Glutamatergic neuron (in vitro differentiated cells): ENCODE measurements at places on chromosomes 2 and 18. TPM values are rescaled to one million over a fixed set of nuclear protein-coding genes. Genes with fewer than 3 reads are reported as not detected.
A peak's percentile ranks its signal among the peaks of the same experiment; 100 is the strongest.

- H3K36me3 ChIP-seq, result no peaks in the 10 kb centered on the region
- no peaks in the 10 kb centered on the region for H3K27me3 ChIP-seq
- DNase-seq, result no peak
- H3K27ac ChIP-seq, result no peak overlapping the region
Measured at GRCh38 chr2:190744041-190744440, 95.2 kb downstream of the NAB1 start.

DNA sequence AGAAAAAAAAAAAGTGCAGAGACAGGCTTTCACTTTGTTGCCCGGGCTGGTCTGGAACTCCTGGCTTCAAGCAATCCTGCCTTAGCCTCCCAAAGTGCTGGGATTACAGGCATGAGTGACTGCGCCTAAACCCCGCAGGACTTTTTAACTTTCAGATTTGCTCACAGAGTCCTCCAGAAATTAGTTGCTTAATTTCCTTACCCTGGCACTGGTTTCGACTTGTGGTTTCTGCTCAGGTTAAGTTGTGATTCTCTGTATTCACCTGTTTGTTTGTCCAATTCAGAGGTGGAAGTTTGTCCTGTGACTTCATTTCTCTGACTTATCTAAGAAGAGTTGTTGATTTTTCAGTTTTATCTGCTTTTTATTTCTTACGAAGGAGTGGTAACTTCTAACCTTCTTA is 238.1 kb downstream of the TMEM182 start:
- no peak overlapping the region for H3K4me3 ChIP-seq
- no peaks in the 10 kb centered on the region for H3K4me1 ChIP-seq
- H3K27ac ChIP-seq, result no peak overlapping the region
- H3K36me3 ChIP-seq, result no peaks in the 10 kb centered on the region
- no peak for DNase-seq

PPM1B gene
- total RNA-seq, result 49.2 TPM

MPP4 gene
- total RNA-seq, result 0.25 TPM

GMPPA gene
- total RNA-seq, result 23.2 TPM

RBKS gene
- 1.2 TPM for total RNA-seq

NAT8 gene
- not detected for total RNA-seq

DNA sequence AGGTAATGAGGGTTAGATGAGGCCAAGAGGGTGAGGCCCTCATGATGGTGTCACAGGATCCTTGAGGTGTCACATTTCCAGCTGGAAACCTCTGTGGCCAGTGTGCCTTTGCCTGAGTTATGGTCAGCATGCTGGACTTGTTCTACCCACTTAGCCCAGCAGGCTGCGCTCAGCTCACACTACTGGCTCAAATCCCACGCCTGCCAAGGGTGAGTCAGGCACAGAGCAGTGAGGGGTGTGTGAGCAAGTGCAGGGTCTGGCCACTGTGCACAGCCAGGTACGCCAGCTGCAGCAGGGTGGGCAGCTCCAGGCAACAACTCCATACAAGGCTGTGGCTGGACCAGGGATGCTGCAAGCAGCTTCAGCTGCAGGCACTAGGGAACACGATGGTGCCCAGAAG is 616.6 kb upstream of the FSHR start:
- DNase-seq, result peak; percentile 76
- no peak overlapping the region for H3K27ac ChIP-seq
- no peaks in the 10 kb centered on the region for H3K36me3 ChIP-seq

DNA sequence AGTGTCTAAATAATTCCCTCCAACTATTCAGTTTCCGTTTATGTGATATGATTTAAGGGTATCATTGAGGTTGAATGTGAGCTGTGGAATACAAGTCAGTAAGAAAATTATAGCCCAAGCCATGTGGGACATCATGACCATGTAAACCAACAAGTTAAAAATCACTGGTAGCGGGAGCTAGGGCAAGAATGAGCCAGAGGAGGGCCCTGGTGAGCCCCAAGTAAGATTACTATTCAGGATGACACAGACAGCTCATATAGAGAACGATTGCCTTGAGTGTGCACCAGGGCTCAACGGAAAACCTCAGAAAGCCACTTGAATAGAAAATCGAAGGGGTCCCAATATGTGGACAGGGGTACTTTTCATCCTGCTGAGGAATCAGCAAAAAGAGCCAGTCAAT is 87.8 kb upstream of the RBMS1 start:
- DNase-seq, result no peak
- H3K36me3 ChIP-seq, result no peaks in the 10 kb centered on the region
- peaks cover 4% of the 10 kb centered on the region for H3K27me3 ChIP-seq
- no peaks in the 10 kb centered on the region for H3K4me1 ChIP-seq

- H3K4me1 ChIP-seq, result no peaks in the 10 kb centered on the region
- H3K27ac ChIP-seq, result no peak overlapping the region
- no peak overlapping the region for H3K4me3 ChIP-seq
- no peak for DNase-seq
- no peaks in the 10 kb centered on the region for H3K27me3 ChIP-seq
- no peaks in the 10 kb centered on the region for H3K36me3 ChIP-seq
Measured at GRCh38 chr2:172790404-172790803, 54.8 kb downstream of the RAPGEF4 start.

- peaks cover 6% of the 10 kb centered on the region for H3K36me3 ChIP-seq
- no peak overlapping the region for H3K27ac ChIP-seq
- no peak for DNase-seq
- H3K4me1 ChIP-seq, result no peaks in the 10 kb centered on the region
- H3K4me3 ChIP-seq, result no peak overlapping the region
- H3K27me3 ChIP-seq, result peaks cover 2% of the 10 kb centered on the region
Measured at GRCh38 chr2:217301142-217301925, 441.5 kb upstream of the TNP1 start.

KCNIP3 gene
- 7.3 TPM for total RNA-seq

DNA sequence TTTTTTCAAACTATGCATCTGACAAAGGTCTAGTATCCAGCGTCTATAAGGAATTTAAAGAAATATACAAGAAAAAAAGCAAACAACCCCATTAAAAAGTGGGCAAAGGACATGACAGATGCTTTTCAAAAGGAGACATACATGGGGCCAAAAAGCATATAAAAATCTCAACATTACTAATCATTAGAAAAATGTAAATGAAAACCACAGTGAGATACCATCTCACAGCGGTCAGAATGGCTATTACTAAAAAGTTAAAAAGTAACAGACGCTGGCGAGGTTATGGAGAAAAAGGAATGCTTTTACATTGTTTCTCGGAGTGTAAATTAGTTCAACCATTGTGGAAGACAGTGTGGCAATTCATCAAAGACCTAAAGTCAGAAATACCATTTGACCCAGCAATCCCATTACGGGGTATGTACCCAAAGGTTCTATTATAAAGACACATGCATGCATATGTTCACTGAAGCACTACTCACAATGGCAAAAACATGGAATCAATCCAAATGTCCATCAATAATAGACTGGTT is 643.1 kb upstream of the LRRTM1 start:
- no peaks in the 10 kb centered on the region for H3K4me1 ChIP-seq
- no peaks in the 10 kb centered on the region for H3K27me3 ChIP-seq
- DNase-seq, result no peak
- no peak overlapping the region for H3K27ac ChIP-seq
- H3K4me3 ChIP-seq, result no peak overlapping the region

DNA sequence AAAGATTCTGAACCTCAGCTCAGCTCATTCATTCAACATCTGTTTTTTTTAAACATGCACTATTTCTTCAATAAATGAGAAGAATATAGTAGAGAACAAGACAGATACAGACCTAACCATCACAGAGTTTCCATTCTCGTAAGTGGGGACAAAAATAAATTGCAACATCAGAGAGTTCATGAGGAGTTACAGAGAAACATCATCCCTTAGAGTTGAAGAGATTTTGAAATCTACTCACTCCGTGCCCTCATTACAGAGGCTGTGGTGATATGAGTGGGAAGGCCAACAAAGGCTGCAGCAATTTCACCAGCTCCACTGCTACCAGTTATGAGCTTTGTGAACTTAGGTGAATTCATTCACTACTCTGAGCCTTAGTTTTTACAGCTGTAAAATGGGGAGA is 399.3 kb downstream of the BCL11A start:
- no peaks in the 10 kb centered on the region for H3K36me3 ChIP-seq
- no peak for DNase-seq
- H3K27ac ChIP-seq, result no peak overlapping the region

- H3K4me3 ChIP-seq, result no peak overlapping the region
- no peaks in the 10 kb centered on the region for H3K36me3 ChIP-seq
- H3K4me1 ChIP-seq, result peaks cover 4% of the 10 kb centered on the region
- DNase-seq, result no peak
- H3K27me3 ChIP-seq, result peaks cover 6% of the 10 kb centered on the region
Measured at GRCh38 chr18:48085781-48086487, 155.5 kb upstream of the SMAD2 start.

CYP26B1 gene
- 9.7 TPM for total RNA-seq

GRCh38 chr18:35571138-35571537 is 10.4 kb upstream of the GALNT1 start:
- H3K27me3 ChIP-seq, result no peaks in the 10 kb centered on the region
- no peaks in the 10 kb centered on the region for H3K4me1 ChIP-seq
- DNase-seq, result no peak
- peaks cover 7% of the 10 kb centered on the region for H3K36me3 ChIP-seq
- H3K27ac ChIP-seq, result no peak overlapping the region

- H3K27me3 ChIP-seq, result no peaks in the 10 kb centered on the region
- DNase-seq, result no peak
- H3K4me1 ChIP-seq, result no peaks in the 10 kb centered on the region
- H3K4me3 ChIP-seq, result no peak overlapping the region
Measured at GRCh38 chr2:24280645-24281044, 79.7 kb downstream of the ITSN2 start.

GRCh38 chr2:201574766-201575165 is 68.5 kb downstream of the TMEM237 start:
- no peak overlapping the region for H3K4me3 ChIP-seq
- H3K4me1 ChIP-seq, result no peaks in the 10 kb centered on the region
- peaks cover 2% of the 10 kb centered on the region for H3K27me3 ChIP-seq
- DNase-seq, result no peak

DNA sequence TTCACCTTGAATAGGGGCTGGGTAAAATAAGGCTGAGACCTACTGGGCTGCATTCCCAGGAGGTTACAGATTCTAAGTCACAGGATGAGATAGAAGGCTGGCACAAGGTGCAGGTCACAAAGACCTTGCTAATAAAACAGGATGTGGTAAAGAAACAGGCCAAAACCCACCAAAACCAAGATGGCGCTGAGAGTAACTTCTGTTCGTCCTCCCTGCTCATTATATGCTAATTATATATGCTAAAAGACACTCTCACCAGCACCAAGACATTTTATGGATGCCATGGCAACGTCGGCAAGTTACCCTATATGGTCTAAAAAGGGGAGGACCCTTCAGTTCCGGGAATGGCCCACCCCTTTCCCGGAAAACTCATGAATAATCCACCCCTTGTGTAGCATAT is 711.5 kb upstream of the KLHL29 start:
- H3K27ac ChIP-seq, result no peak overlapping the region
- H3K4me1 ChIP-seq, result peaks cover 3% of the 10 kb centered on the region
- DNase-seq, result no peak
- no peaks in the 10 kb centered on the region for H3K27me3 ChIP-seq
- H3K36me3 ChIP-seq, result no peaks in the 10 kb centered on the region
- no peak overlapping the region for H3K4me3 ChIP-seq

GRCh38 chr2:71688530-71688929 is 235.2 kb downstream of the DYSF start:
- H3K4me1 ChIP-seq, result peaks cover 4% of the 10 kb centered on the region
- no peaks in the 10 kb centered on the region for H3K27me3 ChIP-seq
- no peak overlapping the region for H3K27ac ChIP-seq
- DNase-seq, result no peak
- H3K36me3 ChIP-seq, result peaks cover 8% of the 10 kb centered on the region

DNA sequence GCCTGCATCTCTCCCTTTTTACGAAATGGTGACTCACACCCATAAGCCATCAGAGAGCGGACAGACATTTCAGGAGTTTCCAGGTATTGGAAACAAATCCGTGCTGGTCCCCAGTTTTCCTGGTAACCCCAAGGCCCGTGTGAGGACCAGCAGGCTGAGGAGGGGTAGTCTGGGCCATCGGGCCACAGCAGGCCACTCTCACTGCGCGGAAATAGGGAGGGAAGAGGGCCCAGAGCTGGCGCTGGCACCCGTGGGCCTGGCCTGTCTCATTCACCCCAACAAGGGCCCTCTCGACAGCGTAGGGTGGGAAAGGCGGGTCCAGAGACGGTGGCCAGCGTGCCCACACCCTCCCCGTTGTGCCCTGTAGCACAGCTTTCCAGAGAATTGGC is 13.7 kb upstream of the FAHD2A start:
- H3K36me3 ChIP-seq, result no peaks in the 10 kb centered on the region
- no peak overlapping the region for H3K4me3 ChIP-seq
- peaks cover 2% of the 10 kb centered on the region for H3K4me1 ChIP-seq
- H3K27ac ChIP-seq, result no peak overlapping the region

GRCh38 chr2:237178396-237178795 is 92.7 kb downstream of the COPS8 start:
- no peaks in the 10 kb centered on the region for H3K4me1 ChIP-seq
- H3K4me3 ChIP-seq, result no peak overlapping the region
- no peak overlapping the region for H3K27ac ChIP-seq
- no peaks in the 10 kb centered on the region for H3K27me3 ChIP-seq
